ENCODE measurements at places on chromosomes 3 and 15. TPM values are rescaled to one million over a fixed set of nuclear protein-coding genes. Genes with fewer than 3 reads are reported as not detected.

Gene RHOV
- 0.19 TPM for total RNA-seq

Gene ITIH1
- total RNA-seq: not detected

Gene EPM2AIP1
- 10.8 TPM for total RNA-seq

Gene HEMK1
- 14.2 TPM for total RNA-seq

Gene NPRL2
- 17.7 TPM for total RNA-seq

Gene TRAIP
- total RNA-seq: 1.7 TPM

Gene SCAANT1
- total RNA-seq: not detected

Gene ATP8B4
- total RNA-seq: not detected

Gene PPM1L
- 0.96 TPM for total RNA-seq

Gene MRPL3
- total RNA-seq: 125 TPM

Gene PTPN9
- total RNA-seq: 40.1 TPM

Gene PSTPIP1
- 0.67 TPM for total RNA-seq

GRCh38 chr3:129512595-129512994, 15.8 kb upstream of the RHO start:
- DNase-seq: no peak

DNA sequence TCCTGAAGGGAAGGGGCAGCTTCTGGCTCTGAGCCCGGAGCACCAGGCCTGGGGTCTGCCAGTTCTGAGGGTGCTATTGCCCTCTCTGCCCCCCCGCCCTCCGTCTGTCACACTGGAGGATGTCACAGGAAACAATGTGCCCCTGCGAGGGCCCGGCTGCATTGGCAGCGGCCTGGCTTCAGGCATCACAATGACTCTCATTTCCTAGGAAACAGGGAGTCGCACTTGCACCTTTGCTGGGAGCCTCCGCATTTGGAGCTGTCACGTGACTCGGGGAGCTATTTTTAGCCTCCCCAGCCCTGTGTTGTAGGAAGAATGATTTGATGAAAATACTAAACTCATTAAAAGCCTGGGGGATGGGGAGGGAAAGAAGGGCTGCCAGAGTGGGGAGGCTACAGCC, 518.9 kb downstream of the SHQ1 start:
- no peak for DNase-seq

DNA sequence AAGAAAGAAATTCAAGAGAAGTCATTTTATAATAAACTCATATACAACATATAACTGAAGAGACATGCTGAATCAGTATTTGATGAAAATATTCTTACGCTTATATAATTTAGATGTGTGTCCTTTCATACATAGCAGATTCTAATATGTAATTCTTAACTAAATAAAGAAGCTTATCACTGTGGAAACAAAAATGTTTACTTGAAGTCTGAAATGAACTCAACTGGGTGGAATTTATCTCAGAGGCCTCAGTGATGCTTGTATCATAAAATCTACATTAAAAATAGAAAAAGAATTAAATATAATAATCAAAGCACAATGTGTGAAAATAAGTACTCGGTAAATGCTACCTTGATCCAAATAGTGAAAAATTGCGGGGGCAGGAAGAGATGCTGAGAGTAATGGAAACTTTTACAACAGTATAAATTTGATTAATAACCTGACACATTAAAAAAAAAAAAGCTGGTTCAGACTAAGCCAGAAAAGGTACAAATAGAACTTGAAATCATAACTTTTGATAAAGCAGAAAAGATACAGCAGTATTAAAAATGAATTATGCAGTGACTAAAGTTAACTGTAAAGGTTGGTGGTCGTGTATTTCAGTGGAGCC, 12.0 kb upstream of the CBLB start:
- no peak for DNase-seq

- DNase-seq: no peak
Observed at GRCh38 chr3:44930911-44931310, 45.1 kb downstream of the ZDHHC3 start.

DNA sequence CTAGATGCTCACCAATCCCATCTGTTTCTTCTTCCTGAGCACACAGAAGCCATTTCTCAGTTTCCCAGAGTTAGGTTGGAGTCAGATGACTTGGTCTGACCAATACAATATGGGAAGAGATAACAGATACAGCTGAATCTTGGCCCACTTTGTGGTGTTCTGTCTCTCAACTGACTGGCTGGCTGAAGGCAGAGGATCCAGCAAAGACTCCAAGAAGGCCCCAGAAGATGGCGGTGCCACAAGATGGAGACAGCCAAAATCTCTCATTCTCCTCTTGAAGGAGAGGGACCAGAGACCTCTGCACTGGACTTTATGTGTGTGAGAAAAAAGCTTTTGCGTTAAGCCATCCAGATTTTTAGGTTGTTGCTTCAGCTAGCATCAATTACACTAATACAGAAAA, 8.2 kb upstream of the OXSR1 start:
- no peak for DNase-seq

DNA sequence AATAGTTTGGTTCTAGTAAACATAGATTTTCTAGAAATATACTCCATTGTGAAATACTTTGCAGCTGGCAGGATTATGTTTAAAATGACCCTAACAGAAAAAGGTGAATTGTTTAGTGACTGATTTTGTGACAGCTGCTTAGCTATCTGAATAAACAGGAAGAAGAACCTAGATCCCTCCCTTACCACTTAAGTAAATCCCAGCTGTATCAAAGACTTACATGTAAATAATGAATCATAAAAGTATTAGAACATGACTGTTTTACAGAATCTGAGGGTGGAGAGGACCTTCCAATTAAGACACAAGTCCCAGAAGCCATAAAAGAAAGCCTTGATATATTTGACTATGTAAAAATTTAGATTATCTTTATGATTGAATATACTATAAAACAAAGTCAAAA, 15.9 kb downstream of the SLC49A4 start:
- DNase-seq: no peak

DNA sequence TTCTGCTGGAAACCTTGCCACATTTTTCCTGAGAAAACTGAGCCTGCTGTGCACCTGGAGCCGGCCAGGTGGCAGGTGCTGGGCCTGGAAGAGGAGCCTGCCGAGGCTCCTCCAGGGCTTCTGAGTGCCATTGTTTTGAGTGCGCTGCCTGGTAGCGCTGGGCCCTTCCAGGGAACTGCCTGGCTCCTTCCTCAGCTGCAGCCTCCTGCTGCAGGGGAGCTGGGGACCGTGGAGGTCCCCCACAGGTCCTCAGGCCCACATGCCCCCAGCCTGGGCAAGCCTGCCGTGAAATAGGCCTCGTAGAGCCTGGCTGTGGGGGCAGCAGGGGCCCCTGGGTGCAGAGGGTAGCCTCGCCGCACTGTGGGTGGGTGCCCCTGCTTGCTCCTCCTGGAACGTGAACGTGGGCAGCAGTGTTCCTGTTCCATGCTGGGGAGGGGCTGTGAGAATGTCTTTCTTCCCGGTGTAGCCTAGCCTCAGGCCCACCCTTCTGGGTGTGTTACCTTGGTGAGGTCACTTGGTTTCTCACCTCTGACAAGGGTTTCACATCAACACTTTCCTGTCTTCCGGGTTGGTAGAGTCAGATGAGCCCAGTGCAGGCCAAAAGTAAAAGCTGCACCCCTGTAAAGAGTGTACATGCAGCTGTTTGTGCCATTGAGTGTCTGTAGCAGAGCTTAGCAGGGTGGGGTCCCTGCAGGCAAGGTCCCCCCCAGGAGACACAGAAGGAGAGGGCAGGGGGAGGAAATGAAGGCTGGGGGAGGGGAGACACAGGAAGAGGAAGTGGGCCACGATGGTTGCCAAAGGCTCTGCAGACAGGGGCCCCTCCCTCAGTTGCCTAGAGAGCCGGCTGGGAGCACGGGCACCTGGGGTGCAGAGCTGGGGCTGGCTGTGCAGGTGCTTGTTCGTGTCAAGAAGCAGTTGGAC, 34.5 kb downstream of the KLF13 start:
- no peak for DNase-seq

GRCh38 chr15:77418391-77418965, 1.4 kb downstream of the PEAK1 start:
- DNase-seq: no peak

DNA sequence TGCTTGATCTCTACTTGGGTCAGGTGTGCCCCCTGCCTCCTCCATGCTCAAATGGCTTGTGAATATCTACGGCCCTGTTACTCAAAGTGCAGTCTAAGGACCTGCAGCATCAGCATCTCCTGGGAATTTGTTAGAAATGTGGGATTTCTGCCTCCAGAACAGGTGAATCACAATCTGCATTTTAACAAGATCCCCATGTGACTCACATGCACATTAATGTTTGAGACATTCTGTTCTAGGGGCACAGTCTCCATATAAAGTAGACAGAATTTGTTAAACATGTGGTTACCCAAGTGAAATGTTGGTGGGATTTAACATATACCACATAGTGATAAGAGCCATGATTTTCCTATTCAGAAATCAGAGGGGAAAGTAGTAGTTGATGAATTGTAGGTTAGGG, 256.2 kb downstream of the NR1D2 start:
- peak; percentile 9 for DNase-seq

GRCh38 chr3:117837391-117837790, 1127.8 kb downstream of the TUSC7 start:
- no peak for DNase-seq

- no peak for DNase-seq
Observed at GRCh38 chr3:23446301-23446700, 243.2 kb downstream of the UBE2E2 start.

DNA sequence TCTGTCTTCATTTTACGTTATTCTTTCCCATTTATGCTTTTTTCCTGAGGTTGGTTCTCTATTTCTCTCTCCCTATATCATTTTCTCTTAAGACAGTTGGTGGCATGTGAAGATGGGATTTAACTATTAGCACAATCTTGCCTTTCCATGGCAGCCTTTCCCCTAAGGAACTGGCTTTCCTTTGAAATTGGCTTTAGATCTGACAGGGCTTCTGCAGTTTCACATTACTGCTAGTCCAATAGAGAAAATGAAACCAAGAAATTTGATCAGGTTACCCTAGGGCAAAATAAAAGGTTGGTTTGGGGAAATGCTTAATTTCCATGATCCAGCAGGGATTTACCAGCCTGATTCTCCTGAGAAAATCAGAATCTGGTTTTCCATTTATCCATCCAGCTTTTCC, 22.7 kb upstream of the CHL1 start:
- no peak for DNase-seq

- no peak for DNase-seq
Observed at GRCh38 chr3:122602011-122602710, 24.7 kb downstream of the PARP15 start.

DNA sequence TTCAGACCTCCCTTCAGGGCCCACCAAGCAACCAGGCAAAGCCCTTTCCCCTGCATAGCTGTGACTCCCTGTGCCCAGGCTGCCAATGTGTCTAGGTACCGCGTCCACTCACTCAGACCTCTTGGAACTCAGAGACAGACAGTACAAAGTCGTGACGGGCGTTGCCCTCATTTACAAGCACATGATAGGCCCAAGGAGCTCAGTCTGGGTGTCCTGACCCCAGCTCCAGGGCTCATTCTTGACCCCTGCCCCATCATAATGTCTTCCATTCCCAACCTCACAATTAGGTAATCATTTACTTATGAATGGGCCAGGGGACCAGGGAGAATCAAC, 56.0 kb downstream of the KLF13 start:
- no peak for DNase-seq

GRCh38 chr3:48655606-48656005, 7.1 kb downstream of the CELSR3 start:
- DNase-seq: no peak

GRCh38 chr3:73500321-73500720, 124.4 kb downstream of the PDZRN3 start:
- DNase-seq: no peak
